ENCODE measurements at places on chromosomes 6 and 20.

- no peak for DNase-seq
Measured at GRCh38 chr6:125872259-125872921, 81.6 kb downstream of the NCOA7 start.

- DNase-seq: no peak
Measured at GRCh38 chr6:66522864-66523263, 815.8 kb upstream of the EYS start.

DNA sequence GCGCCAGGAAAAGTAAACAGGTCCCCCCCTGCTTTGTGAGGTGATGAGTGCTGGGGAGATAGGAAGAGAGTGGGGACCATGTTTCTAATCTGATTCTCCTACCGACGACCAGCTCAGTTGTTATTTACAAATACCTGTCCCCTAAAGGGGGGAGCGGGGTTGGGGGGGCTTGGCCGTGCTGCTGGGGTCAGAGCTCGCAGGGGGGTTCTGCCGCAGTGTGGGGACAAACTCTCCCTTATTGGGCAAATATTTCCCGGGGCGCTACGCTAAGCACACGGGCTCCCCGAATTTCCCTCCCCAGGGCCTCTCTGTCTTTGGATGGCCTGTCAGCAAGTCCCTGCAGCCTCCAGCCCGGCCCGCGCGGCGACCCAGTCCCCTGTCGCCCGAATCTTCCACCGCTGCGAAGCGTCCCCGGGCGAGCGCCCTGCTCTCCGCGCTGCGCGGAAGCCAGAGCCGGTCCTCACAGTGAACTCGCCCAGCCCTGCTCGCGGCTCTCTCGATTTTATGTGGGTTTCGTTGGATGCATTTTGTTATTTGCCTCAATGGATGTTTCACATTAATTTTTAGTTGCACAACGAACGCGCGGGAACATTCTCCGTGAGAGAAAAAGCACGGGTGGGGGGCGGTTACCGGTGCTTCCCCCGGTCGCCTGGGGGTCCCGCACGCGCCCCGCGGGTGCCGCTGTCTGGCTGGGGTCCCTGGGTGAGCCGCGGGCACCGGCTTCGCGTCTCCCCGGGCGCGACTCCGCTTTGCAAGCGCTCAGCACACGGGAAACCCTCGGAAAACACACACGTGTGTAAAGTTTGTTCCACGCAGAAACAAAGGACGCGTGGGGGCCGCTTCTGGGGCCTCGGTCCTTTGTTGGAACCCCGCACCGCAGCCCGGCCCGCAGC is 1.5 kb upstream of the STX16 start:
- DNase-seq: no peak

DNA sequence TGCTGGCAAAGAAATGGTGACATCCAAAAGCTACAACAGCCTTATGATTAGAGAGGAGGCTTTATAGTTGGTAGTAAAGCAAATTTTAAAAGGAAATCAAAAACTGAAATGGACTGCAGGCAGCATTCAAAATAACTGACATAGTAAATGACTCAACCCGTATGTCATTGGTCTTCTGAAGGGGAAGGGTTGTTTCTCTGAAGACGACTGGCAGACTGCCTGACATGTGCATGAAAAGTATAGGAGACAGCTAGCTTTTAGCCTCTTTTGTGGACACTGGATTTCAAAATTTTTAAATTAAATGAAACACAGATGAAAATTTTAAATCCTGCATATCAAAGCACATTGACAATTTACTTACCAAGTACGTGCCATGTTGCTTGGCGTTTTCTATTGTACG is 90.7 kb downstream of the TRMT6 start:
- no peak for DNase-seq

- no peak for DNase-seq
Measured at GRCh38 chr6:137405806-137406205, 88.4 kb downstream of the OLIG3 start.

DNA sequence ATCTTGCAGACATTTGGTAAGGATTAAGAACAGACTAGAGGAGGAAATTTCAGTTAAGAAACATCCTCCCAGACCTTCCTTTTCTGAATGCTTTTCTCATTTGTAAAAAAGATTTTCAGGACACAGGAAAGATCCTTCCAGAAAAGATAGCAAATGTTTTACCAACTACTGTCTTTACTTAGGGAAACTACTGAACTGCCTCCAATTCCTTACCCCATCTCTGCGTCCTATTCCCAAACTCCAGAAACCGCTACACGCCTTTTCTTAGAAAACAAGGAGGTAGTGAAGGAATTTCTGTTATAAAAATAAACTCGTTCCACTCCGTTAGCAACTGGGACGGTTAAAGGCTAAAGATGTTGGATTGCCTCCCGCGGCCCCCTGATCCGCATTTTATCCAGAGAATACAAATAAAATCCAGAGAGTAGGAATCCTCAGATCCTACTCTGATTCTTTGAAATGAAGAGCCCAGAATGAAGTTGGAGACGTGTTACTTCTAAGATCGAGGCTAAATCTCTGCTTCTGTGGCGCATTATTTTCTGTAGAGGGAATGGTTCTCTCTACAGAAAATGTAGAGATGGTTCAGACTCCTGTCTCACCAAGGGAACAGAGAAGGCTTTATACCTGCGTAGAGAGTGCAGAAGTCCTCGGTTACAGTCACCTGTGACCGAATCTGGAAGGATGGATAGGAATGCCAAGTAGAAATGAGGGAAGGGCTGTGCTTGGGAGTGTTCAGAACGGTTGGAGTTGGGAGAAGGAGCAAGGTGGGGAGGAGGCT is 133.0 kb downstream of the GPX5 start:
- DNase-seq: no peak

GRCh38 chr6:134544737-134545136 is 226.8 kb upstream of the SGK1 start:
- DNase-seq: no peak

GRCh38 chr6:29559524-29560287 is at the start of gene UBD:
TSS of gene UBD (minus strand) at chr6:29559732. CDS start at chr6:29559701, 31 bp downstream.
- DNase-seq: no peak

DNA sequence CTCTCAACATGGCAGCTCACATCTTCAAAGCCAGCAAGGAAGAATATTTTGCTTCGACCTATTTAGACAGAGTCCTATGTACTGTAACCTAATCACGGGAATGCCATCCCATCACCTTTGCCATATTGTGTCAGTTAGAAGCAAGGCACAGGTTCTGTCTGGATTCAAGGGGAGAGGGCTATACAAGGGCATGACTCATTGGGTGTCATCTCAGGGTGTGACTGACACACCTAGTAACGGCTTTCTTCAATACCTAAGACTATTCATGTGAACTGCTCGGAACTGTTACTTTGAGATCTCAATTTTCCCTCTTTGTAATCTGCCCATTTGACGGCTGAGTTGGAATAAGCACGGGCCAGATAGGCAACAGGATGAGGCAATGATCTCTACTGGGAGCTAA is 135.6 kb upstream of the HDGFL1 start:
- no peak for DNase-seq

DNA sequence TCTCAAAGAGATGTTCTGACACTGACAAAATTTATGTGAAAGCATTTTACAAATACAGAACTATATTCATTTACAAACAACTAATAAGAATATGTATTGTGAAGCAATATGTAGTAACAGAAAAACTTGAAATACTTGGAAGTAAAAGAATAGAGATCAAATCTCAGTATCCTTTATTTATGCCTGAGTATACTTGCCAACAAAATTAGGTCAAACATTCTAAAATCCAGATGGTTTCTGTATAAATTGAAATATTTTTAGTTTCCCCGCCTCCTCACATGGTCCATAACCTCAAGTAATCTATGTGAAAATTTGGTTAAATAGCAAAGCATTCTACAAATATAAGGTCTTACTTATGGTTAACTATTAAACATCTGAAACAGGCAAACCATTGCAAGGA is 545.4 kb downstream of the EYS start:
- DNase-seq: no peak

DNA sequence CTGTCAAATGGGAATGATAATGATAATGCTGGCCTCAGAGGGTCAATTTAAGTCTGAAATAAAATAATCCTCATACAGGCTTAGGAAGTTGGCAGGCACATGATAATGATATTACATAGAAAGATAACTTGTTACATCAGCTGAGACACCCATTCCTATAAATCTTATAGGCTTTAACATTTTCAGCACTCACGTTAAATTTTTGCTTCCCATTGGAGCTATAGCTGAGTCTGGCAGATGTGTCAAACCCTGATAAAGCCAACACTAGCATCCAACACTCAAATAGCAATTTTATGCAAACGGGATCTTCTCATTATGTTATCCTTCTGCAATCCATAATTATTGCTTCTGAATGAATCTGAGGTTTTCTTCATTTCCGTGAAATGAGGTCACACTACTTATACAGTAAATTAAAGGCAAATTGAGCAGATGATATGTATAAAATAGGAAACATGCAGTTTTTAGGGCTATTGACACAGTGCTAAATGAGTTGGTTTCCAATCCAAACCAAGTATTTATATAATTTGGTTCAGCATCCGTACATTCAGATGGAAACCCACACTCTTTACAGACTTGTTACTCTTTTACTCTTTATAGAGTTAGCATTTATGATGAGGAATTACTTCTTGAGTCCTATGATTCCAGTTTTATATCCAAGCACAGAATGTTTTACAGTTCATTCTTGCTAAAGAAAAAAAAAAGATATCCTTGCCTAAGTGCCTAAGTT is 481.6 kb downstream of the BTBD3 start:
- no peak for DNase-seq

GRCh38 chr6:42637681-42638080 is 73.9 kb downstream of the UBR2 start:
- no peak for DNase-seq

- no peak for DNase-seq
Measured at GRCh38 chr20:38811769-38812168, 6.3 kb downstream of the PPP1R16B start.

DNA sequence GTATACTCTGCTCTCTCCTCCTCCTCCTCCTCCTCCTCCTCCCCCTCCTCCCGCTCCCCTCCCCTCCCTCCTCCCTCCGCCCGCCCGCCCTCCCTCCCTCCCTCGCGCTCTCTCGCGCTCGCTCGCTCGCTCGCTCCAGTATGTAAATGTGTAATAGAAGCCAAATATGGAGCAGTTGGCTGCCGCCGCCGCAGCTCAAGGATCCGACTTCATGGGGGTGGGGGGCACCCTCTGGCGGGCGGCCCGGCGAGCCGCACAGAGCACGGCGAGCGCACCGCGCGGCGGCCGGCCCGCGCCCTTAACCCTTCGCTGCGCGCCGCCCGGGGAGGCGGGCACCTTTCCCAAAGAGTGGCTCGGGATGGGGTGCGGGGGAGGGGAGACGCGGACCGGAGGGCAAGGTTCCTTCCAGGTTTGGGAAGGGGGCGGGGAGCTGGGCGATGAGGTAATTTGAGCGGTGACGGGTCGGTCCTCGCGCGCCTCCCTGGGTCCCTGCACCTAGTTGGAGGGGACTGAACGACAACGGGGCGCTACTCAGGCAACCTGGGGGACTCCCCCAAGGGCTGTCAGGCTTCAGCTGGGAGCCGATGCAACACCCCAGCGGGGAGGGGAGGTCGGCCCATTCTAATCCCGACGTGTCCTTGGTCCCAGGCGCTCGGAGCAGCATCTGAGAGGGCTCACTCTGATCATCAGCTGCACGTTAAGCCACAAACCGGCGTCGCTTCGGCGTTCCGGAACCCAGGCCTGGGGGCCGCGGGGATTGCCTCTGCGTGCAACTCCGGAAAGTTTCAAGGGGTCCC is 409 bp upstream of the ATXN1 start:
- peak; percentile 74 for DNase-seq

- no peak for DNase-seq
Measured at GRCh38 chr20:58714923-58715351, 22.3 kb downstream of the NPEPL1 start.

- DNase-seq: no peak
Measured at GRCh38 chr6:17061097-17061496, 40.8 kb upstream of the STMND1 start.

GRCh38 chr6:35428421-35429149 is 23.6 kb upstream of the FANCE start:
- no peak for DNase-seq

DNA sequence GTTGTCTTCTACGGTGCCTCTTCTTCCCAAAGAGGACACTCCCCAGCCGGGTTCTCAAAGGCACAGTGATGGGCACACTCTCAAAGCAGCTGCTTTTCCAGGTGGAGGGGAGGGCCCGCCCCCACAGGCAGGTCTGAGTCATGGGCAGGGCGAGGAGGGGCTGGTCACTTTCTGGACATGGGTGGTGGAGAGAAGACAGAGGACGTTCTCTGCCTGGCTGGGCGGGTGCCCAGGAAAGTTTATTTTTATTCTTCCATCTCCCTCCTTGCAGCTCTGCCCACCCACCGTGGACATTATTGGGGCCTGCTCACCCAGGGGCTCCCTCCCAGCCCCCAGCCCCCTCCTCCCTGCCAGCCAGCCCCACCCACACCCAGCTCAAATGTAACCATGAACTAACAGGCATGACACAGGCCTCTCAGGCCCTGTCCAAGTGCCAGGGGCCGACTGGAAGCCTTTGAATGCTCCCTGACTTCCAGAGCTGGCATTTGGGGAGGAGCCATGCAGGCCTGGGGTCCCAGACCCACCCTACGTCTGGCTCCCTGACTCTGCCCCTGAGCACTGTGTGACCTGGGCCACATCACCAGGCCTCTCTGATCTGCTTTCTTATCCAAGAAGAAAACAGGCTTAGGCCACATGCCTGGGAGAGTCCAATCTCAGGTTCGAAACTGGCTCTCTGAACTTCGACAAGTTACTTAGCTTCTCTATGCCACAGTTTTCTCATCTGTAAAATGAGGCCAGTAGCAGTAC is 8.0 kb downstream of the TGM2 start:
- DNase-seq: no peak

- DNase-seq: no peak
Measured at GRCh38 chr6:121393731-121394505, 41.5 kb upstream of the GJA1 start.

- no peak for DNase-seq
Measured at GRCh38 chr6:36160147-36160760, 29.9 kb downstream of the MAPK13 start.

DNA sequence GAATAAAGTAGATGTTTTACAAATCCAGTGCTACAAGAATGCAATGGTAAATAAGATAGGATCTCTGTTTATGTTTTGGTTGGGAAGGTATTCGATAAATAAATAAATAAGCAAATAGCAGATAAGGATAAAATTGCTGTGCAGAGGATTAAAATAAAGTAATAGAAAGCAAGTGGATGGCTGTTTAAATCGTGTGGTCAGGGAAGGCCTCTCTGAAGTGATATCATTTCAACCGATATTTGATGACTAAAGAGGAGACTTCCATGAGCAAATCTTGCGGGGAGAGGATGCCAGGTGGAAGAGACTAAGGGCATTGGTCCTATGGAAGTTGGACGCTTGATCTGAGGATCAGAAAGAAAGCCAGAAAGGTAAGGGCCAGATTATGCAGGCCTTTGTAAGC is 92.0 kb upstream of the CCN2 start:
- DNase-seq: no peak

- DNase-seq: no peak
Measured at GRCh38 chr20:23205211-23205610, 119.1 kb upstream of the CD93 start.

- no peak for DNase-seq
Measured at GRCh38 chr6:147869869-147870268, 361.4 kb downstream of the SAMD5 start.
